Mucosa of gallbladder (tissue), 1 donor: ENCODE measurements at places on chromosomes 1 and 21. TPM values are rescaled to one million over a fixed set of nuclear protein-coding genes. Genes with fewer than 3 reads are reported as not detected.

Gene TRAPPC10
- 37.0 TPM for total RNA-seq

Gene RHBG
- total RNA-seq, result 0.29 TPM

Gene SELP
- total RNA-seq, result 12.6 TPM

Gene MRPL9
- total RNA-seq, result 57.7 TPM

Gene GBP4
- 4.6 TPM for total RNA-seq

Gene TSPAN2
- 12.1 TPM for total RNA-seq

Gene TEX50
- not detected for total RNA-seq

Gene NKAIN1
- 0.14 TPM for total RNA-seq

DNA sequence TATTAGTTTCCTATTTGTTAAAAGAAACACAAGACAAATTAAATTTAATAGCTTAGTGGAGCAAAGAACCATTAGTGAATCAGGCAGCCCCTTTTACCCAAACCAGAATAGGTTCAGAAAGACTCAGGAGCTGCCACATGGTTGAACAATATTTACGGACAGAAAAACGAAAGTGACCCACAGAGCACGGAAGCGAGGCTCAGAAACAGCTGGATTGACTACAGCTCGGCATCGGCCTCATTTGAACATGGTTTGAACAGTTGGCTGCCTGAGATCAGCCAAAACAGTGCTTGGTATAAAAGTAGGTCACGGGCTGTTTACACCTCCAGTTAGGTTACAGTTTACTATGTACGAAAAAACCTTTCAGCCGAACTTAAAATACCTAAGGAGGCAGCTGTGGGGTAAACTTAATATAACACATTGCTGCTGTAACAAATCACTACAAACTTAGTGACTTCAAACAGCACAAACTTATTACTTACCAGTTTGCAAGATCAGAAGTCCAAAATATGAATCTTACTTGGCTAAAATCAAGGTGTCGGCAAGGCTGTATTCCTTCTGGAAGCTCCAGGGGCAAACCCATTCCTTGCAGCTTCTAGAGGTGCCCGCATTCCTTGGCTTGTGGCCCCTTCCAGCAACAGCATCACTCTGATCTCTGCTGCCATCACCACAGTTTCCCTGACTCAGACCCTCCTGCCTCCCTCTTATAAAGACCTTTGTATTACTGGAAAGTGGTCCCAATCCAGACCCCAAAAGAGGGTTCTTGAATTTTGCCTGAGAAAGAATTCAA, 11.8 kb downstream of the PADI4 start:
- no peak for DNase-seq

GRCh38 chr1:212557739-212558692, 50.5 kb upstream of the ATF3 start:
- DNase-seq, result peak; percentile 34

DNA sequence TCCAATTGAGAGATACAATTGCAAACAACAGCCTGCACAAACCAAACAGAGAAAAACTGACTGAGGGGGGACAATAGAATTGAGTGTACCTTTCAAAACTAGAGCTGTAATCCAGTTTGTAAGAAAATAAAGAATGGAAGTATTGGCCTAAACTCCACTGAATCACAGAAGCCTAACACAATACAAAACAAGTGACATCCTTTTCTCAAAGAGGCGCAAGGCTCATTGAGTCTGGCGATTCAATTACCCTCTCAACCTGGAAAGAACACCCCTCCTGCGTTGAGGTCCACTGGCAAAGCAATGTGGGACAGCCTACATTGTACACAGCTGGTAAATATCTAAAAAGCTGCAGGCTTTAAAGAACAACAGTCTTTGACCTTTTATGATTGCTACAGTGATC, 182.6 kb downstream of the DPYD start:
- DNase-seq, result no peak

DNA sequence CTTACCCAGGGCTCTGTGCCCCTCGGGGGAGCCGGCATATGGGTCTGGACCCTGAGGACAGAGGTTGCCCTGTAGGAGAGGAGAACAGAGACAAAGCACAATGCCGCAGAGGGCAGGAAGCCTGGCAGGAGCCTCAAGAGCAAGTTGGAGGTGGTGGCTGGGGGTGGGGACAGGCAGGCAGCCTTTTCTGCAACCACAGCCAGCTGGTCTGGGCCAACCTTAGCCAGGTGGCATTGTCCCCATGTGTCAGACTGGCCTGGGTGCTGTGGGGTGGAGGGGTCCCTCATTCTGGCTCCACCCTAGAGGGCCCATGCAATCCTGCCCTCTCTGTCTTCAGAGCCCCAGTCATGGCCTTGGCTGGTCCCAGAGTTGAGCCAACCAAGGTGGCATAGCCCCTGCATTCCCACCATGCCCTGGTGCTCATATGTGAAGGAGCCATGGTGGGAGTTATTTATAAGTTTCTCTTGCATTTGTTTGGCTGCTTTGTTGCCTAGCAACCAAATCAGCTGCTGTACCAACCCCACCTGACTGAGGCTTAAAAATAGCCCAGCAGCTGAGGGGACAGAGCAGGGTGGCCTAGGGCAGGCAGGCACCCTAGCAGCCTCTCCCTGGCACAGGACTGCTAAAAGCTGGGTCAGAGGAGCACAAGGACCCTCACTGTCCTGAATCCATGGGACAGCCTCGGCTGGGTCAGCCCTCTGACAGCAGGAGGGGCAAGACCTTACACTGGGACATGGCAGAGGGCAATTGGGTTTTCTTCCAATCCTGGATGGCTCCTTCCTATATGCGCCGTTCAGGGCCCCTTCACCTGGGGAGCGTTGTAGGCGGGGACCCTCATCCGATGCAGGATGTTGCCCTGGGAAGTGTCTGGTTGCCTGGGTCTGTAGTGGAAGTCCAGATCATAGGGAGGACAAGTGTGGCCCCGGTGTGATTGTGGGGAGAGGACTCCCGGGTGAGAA, 19.5 kb downstream of the MAP7D1 start:
- no peak for DNase-seq

DNA sequence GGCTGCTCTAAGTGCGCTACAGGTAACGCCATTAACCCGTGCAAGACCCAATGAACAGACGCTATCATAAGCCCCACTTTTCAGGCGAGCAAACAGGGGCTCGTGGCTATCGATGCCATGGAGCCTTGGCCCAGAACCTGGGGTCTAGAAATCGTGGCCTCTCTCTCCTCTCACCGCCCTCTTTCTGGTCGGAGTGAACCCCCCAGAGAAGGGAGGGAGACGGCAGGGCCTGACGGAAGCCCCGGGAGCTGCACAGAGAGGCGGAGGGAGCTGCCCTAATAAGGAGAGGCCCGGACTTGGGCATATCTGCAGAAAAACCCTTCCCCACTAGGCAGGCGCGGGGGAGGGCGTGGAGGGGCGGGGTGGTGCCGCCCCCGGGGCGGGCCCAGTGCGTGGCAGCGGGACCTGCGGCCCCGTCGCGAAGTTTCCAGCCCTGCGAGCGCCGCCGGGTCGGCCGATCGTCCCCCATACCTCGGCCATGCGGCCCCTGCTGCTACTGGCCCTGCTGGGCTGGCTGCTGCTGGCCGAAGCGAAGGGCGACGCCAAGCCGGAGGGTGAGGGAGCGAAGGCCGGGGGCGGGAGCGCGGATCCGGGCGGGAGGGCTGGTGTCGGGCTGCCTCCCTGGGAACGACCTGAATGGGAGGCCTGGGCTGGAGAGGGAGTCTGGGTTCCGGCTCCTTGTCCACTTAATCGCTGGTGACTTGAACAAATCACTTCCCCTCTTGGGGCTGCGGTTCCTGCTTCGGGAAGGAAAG, at the start of gene PLOD1:
TSS of gene PLOD1 (plus strand) at position 416 of the 755 bp plus-strand sequence. CDS start at position 479, 63 bp downstream.
- peak; percentile 89 for DNase-seq

DNA sequence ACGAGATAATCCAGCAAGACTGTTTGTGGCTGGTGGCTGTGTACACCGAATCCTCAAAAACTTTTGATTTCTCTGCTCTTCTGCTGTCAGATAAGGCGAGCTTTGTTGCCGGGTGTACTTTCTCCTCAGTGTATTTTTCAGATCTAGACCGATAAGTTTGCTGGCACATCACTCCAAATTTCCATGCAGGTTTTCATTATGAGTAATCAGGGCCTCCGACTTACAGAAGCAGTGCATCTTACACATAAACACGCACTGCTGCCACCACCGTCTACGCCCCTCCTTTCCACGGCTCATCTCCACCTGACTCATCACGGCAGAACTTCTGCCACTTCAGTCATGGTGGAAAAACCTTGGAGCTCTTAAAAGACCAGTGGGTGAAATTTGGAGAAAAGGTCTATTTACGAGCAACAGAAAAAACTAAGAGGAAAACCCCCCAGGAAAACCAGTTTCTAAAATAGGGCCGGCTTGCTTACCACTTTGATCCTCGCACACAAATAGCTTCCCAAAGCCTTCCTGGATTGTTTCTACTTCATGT, 7.7 kb downstream of the ZBTB21 start:
- DNase-seq, result no peak

DNA sequence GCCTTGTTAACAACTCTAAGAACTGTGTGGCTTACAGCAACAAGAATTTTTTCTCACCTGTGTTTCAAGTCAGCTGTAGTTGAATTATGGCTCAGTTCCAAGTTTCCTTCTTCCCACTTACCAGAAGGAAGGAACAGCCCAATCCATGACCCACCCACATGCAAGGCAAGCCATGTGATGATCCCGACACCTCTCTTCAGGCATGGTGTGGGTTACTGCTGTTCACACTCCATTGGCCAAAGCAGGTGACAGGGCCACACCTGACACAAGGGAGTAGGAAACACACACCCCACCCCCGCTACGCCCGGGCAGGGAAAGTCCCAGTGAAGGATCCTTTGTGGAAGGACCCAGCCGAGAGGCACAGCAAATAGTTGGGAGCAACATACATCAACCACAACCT, 36.3 kb downstream of the KCNJ15 start:
- DNase-seq, result peak; percentile 61

GRCh38 chr1:218478336-218478735, 133.2 kb downstream of the TGFB2 start:
- DNase-seq, result no peak

DNA sequence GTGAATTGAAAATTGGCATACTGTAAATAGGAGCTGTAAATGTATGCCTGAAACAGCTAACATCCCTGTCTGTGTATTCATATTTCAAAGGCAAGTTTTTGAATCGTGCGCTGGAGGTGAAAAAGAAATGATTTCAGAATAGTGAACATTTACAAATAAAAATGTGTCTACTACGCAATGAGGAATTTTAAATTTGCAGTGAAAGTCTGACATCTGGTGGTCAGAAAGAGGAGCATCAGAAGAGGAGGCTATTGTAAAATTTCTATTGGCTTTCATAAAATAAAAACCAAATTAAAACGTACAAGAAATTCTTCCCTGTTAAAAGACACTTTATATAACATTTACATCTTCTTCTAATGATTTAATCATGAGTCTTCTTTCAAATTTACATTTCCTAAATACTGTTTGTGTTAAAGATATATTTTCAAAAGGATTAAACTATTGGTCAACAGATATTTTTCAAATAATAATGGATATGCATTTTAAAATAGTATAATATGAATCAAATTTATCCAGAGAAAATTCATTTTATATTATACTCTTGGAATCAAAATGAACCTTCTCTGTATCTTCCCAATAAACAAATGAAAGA, 113.7 kb upstream of the RRP15 start:
- DNase-seq, result no peak

DNA sequence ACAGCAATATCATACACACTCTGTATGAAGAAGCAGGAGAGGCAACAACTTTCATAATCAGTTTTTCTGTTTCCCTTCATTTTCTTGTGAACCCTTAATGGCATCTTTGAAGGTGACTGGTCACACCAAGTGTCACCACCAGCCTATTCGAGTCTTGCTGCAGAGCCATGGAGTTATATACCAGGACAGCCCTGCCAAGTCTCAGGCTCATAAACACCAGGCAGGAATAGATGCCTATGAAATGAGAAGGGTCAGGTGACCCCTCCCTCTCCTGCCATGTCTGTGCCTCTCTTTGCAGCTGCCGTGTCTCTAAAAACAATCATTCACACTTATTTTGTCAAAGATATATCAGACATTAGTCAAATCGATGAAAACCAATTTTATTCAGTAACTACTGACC, 28.0 kb downstream of the NECAP2 start:
- no peak for DNase-seq

DNA sequence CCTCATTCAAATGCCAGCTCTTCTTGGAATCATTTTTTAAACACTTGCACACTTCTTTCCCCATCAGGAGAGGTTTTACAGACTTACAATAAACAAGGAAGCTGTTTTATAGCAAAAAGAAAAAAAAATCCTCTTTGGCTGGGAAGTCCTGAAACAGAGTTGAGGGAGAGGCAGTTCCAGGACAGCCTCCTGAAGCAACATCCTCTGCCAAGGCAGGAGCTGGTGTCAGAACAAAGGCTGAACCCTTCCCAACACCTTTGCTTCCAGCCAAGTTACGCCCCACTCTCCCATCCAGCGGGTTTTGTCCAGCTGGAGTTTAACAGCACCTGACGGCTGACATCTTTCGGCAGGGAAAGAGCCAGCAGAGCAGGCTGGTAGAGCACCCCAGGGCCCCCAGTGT, 287.8 kb downstream of the RRAGC start:
- no peak for DNase-seq

DNA sequence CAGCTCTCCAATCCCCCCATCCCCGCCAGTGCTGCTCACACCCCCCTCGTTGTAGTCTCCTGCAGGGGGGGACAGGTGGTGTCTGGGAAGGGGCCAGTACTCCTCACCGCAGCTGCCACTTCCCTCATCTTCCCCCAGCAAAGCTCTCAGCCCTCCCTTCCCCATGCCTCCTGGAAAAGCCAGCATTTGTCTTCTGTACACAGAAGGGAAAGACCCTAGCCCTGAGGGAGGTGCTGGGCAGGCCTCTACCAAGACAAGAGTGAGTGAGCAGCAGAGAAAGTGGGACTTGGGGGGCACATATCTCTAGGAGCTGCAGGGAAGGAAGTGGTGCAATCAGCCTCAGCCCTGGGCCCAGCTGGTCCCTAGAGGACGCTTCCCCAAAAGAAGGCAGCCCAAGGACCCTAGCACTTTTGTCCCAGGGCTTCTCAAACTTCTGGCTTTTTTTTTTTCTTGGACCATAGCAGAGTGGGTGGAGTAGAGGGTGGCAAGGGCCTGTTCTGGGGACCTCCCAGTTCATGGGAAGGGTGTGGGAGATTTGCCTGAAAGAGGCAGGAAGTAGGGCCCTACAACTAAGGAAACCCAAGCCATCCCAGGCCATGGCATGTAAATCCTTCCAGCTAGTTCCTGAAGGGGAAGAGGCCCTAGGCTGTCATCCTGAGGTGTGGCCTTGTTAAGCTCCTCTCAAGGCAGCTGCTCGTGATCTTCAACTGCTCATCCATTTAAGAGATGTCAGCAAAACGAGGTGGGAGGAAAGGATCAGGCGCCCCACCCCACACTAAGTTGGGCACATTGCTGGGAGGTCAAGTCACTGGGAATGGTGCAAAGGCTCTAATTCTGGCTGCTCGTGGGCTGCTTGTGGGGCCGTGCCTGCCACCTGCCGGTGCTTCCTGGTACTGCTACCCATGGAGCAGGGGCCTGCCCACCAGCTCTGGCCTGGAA, 12.6 kb downstream of the ZC3H12A start:
- DNase-seq, result peak; percentile 79

- peak; percentile 9 for DNase-seq
These were observed 56.8 kb downstream of the ZBTB17 start for GRCh38 chr1:15918962-15919715.

GRCh38 chr1:154193821-154194220, 1.9 kb upstream of the TPM3 start:
- peak; percentile 72 for DNase-seq

GRCh38 chr21:45497846-45498645, 44.2 kb downstream of the SLC19A1 start:
- no peak for DNase-seq
